T-helper 17 cell (primary cell): ENCODE measurements at places on chromosomes 7 and 10.

DNA sequence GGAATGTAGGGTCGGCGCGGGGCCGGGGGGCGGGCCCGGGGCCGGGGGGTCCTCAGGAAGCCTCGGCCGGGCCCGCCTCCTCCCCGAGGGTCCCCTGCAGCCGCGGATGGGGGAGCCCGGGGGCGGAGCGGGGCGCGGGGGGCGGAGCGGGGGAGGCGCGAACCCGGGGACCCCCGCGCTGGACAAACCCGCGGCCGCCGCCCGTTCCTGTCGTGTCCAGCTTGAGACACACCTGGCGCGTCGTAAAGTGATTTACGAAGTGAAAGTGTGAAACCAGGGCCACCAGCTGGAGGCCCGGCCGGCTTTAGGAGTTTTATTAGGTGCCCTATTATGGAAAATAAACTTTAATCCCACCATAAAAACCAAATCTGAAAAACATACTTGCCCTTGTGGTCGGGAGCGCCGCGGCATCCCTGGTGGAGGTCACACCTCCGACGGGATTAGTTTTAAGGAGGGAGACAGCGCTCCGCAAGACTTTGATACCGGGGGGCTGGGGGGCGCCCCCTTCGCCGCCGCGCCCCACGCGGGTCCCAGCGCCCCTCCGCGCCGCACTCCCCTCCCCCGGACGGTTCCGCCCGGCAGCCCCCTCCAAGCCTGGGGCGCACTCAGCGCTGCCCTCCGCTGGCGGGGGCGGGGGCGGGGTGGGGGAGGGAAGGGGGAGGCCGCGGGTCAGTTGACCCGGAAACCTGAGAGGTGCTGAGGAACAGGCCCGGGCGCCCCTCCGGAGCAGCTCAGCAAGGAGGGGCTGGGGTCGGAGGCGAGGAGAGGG, 10.3 kb downstream of the MNX1 start:
- no peak for DNase-seq

- no peak for DNase-seq
Measured at GRCh38 chr7:11437994-11438393, 394.0 kb downstream of the THSD7A start.

- DNase-seq = no peak
Measured at GRCh38 chr10:54799506-54799905, 1.5 kb downstream of the PCDH15 start.

- DNase-seq = no peak
Measured at GRCh38 chr10:30600005-30600404, 29.5 kb downstream of the LYZL2 start.

DNA sequence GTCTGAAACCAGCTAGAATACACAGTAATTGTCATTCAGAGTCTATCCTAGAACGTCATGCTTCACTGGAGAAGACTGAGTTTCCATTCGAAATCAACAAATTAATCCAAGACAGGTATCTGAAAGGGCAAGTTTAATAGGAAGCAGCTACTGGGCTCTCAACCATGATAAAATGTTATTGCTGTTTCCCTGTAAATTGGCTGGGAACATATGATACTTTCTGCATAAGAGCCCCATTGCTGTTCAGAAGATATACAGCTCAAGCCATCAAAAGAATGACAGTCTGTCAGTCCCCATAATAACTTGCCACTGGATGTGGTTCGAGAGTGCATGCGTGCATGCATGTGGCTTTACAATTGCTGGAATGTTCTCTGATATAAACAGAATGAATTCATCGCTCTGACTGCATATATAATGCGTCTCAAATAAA, 129.0 kb downstream of the HIBADH start:
- DNase-seq = no peak
